ENCODE measurements at places on chromosomes 1 and 21.

DNA sequence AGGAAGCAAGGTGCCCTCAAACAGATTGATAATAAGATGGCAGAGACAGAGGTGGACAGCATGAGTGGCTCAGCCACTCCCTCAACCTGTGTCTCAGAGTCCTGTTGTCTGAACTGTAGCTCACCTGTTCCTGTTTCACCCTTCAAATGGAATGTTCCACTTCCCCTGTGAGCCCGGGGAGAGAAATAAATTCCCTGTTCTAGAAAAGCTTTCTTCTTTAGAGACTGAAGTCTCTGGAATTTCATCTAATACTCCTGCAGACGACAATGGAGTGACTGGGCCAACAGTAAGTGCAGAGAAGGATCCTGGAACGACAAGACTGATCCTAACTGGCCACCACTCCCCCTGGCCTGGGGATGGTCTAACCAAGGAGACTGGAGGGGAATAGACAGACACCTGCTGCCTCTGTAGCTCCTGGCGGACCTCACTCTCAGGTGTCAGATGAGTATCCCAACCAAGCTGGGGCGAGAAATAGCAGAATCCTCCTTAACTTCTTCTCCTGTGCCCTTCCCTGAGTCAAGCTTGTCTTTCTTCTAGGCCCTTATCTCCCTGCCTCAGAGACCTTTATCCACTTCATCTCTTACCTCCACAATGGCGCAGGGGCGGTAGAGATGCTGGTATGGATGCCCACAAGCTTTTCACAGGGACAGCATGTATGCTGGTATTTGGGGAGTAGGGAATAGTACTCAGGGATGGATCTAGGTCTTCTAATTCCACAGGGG lies 45.4 kb downstream of the PLEKHA6 start:
- DNase-seq: no peak

GRCh38 chr1:94027721-94028515 lies 93.0 kb downstream of the ABCA4 start:
- no peak for DNase-seq

GRCh38 chr1:159879136-159879535 lies 16.7 kb upstream of the VSIG8 start:
- no peak for DNase-seq

DNA sequence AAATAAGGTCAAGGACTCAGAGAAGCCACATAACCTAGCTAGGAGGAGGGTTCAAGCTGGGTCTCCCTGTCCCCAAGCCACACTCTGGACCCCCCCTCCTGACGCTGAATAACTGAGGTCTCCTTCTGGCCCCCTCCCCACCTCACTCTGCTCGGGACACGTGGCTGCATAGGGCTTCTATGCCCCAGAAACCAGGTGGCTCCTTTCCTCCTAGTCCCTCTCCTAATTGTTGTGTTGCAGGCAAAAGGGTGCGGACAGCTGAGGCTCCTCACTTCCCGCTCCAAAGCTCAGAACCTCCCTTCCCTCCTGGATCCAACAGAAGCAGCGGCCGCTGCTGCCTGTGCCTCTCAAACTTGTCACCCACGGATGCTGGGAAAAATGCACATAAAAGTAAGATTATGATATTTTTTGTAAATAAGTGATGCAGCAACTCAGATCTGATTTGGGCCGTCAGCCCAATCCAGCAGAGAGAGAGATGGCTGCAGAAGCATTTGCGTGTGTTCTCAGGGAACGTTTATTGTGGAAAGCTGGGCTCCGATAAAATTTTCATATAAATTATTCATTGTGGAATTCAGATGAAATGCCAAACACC lies 40.8 kb upstream of the C1orf174 start:
- no peak for DNase-seq

GRCh38 chr1:6126521-6127067 lies 53.5 kb downstream of the CHD5 start:
- DNase-seq: no peak

- DNase-seq: no peak
Observed at GRCh38 chr1:237507005-237507404, 383.7 kb downstream of the ZP4 start.

- no peak for DNase-seq
Observed at GRCh38 chr21:32867597-32867996, 96.0 kb upstream of the PAXBP1 start.

- no peak for DNase-seq
Observed at GRCh38 chr1:97572561-97572960, 348.3 kb downstream of the DPYD start.

- no peak for DNase-seq
Observed at GRCh38 chr1:31865728-31866449, 50.1 kb upstream of the SPOCD1 start.

Data from central memory CD8-positive, alpha-beta T cell (primary cell).